ENCODE measurements at places on chromosomes 11 and 22. TPM values are rescaled to one million over a fixed set of nuclear protein-coding genes. Genes with fewer than 3 reads are reported as not detected.
A peak's percentile ranks its signal among the peaks of the same experiment; 100 is the strongest.

PCSK7 gene
- total RNA-seq: 48.9 TPM

TECTA gene
- 0.37 TPM for total RNA-seq

KCNE3 gene
- 3.5 TPM for total RNA-seq

TESMIN gene
- 91.9 TPM for total RNA-seq

SAA2 gene
- total RNA-seq: 4.1 TPM

GDPD4 gene
- total RNA-seq: not detected

C22orf42 gene
- total RNA-seq: 0.78 TPM

SAA4 gene
- total RNA-seq: 0.50 TPM

GRCh38 chr22:28064920-28065319 is 145.9 kb upstream of the PITPNB start:
- H3K27me3 ChIP-seq: peaks cover 4% of the 10 kb centered on the region
- H3K36me3 ChIP-seq: peaks cover 3% of the 10 kb centered on the region
- no peak overlapping the region for H3K27ac ChIP-seq
- DNase-seq: no peak
- H3K4me3 ChIP-seq: no peak overlapping the region

GRCh38 chr22:46089426-46090035 is 60.8 kb upstream of the PPARA start:
- no peak overlapping the region for H3K27ac ChIP-seq
- no peaks in the 10 kb centered on the region for H3K27me3 ChIP-seq
- H3K4me1 ChIP-seq: no peaks in the 10 kb centered on the region
- no peaks in the 10 kb centered on the region for H3K36me3 ChIP-seq
- H3K4me3 ChIP-seq: no peak overlapping the region

GRCh38 chr11:73154178-73154577 is 12.1 kb upstream of the FCHSD2 start:
- no peak for DNase-seq
- H3K27ac ChIP-seq: no peak overlapping the region
- H3K4me3 ChIP-seq: no peak overlapping the region
- H3K27me3 ChIP-seq: no peaks in the 10 kb centered on the region
- H3K4me1 ChIP-seq: peaks cover 21% of the 10 kb centered on the region

GRCh38 chr11:22347857-22348487 is 9.8 kb downstream of the SLC17A6 start:
- H3K27me3 ChIP-seq: peaks cover 21% of the 10 kb centered on the region
- H3K27ac ChIP-seq: no peak overlapping the region
- DNase-seq: no peak
- no peak overlapping the region for H3K4me3 ChIP-seq
- peaks cover 25% of the 10 kb centered on the region for H3K4me1 ChIP-seq

GRCh38 chr11:116501728-116502127 is 271.1 kb downstream of the BUD13 start:
- peaks cover 70% of the 10 kb centered on the region for H3K4me1 ChIP-seq
- peaks cover 27% of the 10 kb centered on the region for H3K27me3 ChIP-seq
- no peak overlapping the region for H3K27ac ChIP-seq
- H3K4me3 ChIP-seq: peak overlapping the region; percentile 48

DNA sequence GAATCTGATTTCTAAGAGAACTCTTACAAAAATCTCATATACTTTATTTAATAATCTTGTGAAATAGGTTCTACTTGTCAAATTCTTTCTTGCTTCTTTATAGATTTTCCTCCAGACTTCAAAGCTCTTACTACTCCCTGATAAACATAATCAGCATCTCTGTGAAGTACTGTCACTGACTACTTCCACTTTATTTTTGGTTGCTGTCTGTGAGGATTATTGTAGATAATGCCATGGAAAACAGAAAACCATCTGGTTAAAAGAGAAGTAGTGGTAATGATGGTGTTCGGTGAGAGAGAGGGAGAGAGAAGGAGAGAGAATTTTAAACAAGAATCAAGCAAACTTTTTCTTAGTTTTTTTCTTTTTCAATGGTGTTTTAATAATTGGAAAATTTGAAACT is 152.3 kb downstream of the TMEM135 start:
- H3K27me3 ChIP-seq: no peaks in the 10 kb centered on the region
- no peaks in the 10 kb centered on the region for H3K4me1 ChIP-seq
- H3K4me3 ChIP-seq: no peak overlapping the region
- H3K27ac ChIP-seq: no peak overlapping the region
- no peaks in the 10 kb centered on the region for H3K36me3 ChIP-seq

- H3K27ac ChIP-seq: no peak overlapping the region
- H3K27me3 ChIP-seq: peaks cover 74% of the 10 kb centered on the region
- DNase-seq: no peak
- peak overlapping the region; percentile 95 for H3K4me3 ChIP-seq
- no peaks in the 10 kb centered on the region for H3K36me3 ChIP-seq
- peaks cover 44% of the 10 kb centered on the region for H3K4me1 ChIP-seq
Measured at GRCh38 chr11:107592231-107592590, 1.3 kb downstream of the ELMOD1 start.

- no peak overlapping the region for H3K4me3 ChIP-seq
- H3K27ac ChIP-seq: no peak overlapping the region
- peak; percentile 91 for DNase-seq
- no peaks in the 10 kb centered on the region for H3K36me3 ChIP-seq
Measured at GRCh38 chr22:37330200-37331033, 48.1 kb downstream of the CYTH4 start.

GRCh38 chr11:93902921-93903320 is 52.5 kb upstream of the VSTM5 start:
- H3K4me3 ChIP-seq: no peak overlapping the region
- no peaks in the 10 kb centered on the region for H3K36me3 ChIP-seq
- H3K4me1 ChIP-seq: peaks cover 5% of the 10 kb centered on the region
- peaks cover 8% of the 10 kb centered on the region for H3K27me3 ChIP-seq
- H3K27ac ChIP-seq: no peak overlapping the region
- no peak for DNase-seq

GRCh38 chr11:133041181-133041580 is 491.1 kb downstream of the OPCML start:
- no peak overlapping the region for H3K4me3 ChIP-seq
- DNase-seq: no peak
- H3K27ac ChIP-seq: no peak overlapping the region
- no peaks in the 10 kb centered on the region for H3K27me3 ChIP-seq
- H3K36me3 ChIP-seq: no peaks in the 10 kb centered on the region

- 0 out of 2 replicates have a peak, but pooled peaks cover 3% of the 10 kb centered on the region for H3K4me1 ChIP-seq
- H3K4me3 ChIP-seq: no peak overlapping the region
- H3K27ac ChIP-seq: no peak overlapping the region
- no peak for DNase-seq
Measured at GRCh38 chr22:17855572-17856290, 81.5 kb upstream of the BID start.

DNA sequence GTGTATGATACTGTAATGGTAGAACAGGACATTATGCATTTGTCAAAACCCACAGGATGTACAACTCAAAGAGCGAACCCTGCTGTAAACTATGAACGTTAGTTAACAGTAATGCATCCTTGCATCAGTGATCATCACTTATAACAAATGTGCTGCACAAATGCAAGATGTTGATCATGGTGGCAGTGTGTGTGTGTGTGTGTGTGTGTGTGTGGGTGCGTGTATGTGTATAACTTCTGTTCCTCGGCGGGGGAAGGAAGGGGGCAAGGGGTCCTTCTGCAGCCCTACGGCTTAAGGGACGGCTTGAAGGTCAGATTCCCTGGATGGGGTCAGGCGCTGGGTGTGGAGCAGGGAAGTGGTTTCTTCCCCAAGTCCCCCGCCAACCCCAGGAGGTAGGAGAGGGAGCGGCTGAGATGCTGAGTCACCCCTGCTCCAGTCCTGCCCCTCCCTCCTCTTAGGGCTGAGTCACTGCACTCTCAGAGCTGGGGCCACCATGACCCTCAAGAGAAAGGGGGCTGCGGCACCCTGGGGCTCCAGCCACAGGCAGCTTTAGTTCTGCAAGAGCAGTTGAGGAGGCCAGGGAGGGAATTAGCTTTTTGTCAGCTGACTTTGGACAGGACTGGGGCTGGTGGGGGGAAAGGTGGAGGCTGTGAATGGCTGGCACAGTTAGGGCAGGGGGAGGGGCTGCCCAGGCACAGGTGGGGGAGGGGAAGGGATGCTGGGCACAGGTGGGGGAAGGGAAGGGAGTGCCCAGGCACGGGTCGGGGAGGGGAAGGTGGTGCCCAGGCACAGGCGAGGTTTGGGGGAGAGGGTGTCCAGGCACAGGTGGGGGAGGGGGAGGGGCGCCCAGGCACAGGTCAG is 8.8 kb upstream of the CTSD start:
- no peak overlapping the region for H3K4me3 ChIP-seq
- peaks cover 20% of the 10 kb centered on the region for H3K4me1 ChIP-seq
- DNase-seq: peak; percentile 61
- H3K27me3 ChIP-seq: peaks cover 8% of the 10 kb centered on the region
- no peak overlapping the region for H3K27ac ChIP-seq

DNA sequence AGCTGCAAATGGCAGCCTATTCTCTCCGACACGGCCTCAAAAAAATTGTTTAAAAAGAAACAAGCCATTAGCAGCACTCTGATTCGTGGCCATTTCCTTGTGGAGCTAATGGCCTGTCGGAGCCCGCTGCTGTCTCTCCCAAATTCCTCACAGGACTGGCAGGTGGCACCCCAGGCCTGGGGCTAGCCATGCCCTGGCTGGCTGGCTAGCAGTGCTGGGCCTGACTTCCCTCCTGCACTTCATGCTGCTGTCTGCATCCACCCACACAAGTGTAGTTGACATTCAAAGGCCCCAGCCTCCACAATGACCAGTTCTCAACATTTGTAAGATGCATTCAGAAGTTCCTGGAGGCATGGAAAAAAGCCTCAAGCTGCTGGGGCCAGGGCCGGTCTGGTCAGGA is 61.5 kb downstream of the SMCO4 start:
- H3K36me3 ChIP-seq: peaks cover 3% of the 10 kb centered on the region
- H3K4me1 ChIP-seq: peaks cover 53% of the 10 kb centered on the region
- no peak for DNase-seq
- no peak overlapping the region for H3K4me3 ChIP-seq
- no peaks in the 10 kb centered on the region for H3K27me3 ChIP-seq

- H3K4me1 ChIP-seq: peaks cover 24% of the 10 kb centered on the region
- peak overlapping the region; percentile 99 for H3K4me3 ChIP-seq
- peak overlapping the region; percentile 96 for H3K27ac ChIP-seq
- DNase-seq: peak; percentile 44
- peaks cover 10% of the 10 kb centered on the region for H3K36me3 ChIP-seq
Measured at GRCh38 chr11:125591649-125592304, 875 bp upstream of the STT3A start.

DNA sequence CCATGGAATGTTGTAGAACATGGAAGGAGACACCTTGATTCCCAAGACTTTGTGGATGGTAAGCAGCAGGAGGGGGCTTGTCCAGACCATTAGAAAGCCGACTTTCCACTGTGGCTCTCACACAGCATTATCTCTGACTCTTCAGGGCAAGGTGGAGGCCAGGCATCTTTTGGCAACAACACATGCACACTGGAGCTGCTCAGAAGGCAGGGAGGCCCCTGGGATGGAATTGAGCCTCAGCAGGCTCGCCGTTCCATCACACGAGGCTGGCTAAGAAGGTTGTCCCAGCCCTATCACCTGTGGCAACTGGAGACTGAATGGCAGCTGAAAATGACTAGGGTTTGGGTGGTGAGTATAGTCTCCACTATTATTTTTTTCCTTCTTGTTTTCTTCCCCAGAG is 76.3 kb upstream of the TMEM45B start:
- peaks cover 12% of the 10 kb centered on the region for H3K4me1 ChIP-seq
- H3K4me3 ChIP-seq: no peak overlapping the region
- H3K36me3 ChIP-seq: no peaks in the 10 kb centered on the region
- DNase-seq: no peak
- no peak overlapping the region for H3K27ac ChIP-seq

DNA sequence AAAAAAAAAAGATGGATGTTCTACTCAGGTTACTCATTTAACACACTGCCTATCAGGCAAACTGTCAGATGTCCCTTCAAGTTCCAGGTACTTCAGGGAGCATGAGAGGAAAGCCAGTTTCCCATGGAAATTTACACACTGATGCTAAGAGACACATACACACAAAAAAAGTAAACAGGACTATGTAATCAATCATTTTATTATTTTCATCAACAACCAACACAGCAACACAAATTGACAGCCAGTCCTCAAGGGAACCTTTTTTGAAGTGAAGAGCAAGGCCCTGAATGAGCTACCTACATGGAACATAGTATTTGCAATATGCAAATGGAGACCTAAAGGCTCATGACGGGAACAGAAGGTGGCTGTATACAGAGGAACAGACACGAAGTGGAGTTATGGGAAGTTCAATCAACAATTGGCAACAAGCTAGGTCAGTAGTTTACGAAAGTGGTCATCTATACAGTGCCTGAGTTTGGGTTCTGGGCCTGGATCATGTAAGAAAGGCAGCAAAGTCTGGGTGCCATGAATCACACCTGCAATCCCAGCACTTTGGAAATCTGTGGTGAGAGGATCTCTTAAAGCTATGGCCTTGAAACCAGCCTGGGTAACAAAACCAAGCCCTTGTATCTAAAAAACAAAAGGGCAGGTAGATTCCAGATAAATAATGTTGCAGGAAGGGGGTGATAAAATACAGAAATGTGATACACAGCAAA is 12.6 kb upstream of the WDR74 start:
- peaks cover 53% of the 10 kb centered on the region for H3K36me3 ChIP-seq
- H3K27me3 ChIP-seq: 0 out of 2 replicates have a peak, but pooled peaks cover 4% of the 10 kb centered on the region
- H3K27ac ChIP-seq: peak overlapping the region; percentile 94
- DNase-seq: no peak

GRCh38 chr11:99020352-99021225 is at the start of gene CNTN5:
TSS of gene CNTN5 (plus strand) at chr11:99020949.
- no peaks in the 10 kb centered on the region for H3K36me3 ChIP-seq
- peak; percentile 68 for DNase-seq
- peak within 1 kb of the TSS; percentile 93 for H3K4me3 ChIP-seq
- H3K27me3 ChIP-seq: peaks cover 32% of the 10 kb centered on the region
- peaks cover 6% of the 10 kb centered on the region for H3K4me1 ChIP-seq
- H3K27ac ChIP-seq: no peak within 1 kb of the TSS

DNA sequence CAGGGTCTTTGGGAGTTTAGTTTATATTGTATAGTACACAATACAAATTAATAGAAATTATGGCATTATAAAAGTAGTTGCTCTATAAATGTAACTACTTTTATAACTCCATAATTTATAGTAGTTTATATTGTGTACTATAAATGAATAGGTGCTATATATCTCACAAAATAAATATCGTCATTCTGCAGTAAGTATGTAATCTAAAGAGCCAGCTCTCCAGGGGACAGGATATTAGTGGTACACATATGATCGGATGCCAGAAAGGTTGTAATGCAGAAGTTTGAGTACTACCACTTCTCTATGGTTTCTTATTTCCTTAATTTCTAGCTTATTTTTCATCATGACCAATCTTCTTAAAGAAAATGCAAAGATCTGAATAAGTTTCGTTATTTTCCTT is 20.2 kb upstream of the CWF19L2 start:
- H3K27me3 ChIP-seq: no peaks in the 10 kb centered on the region
- DNase-seq: no peak
- no peak overlapping the region for H3K27ac ChIP-seq
- no peak overlapping the region for H3K4me3 ChIP-seq
- H3K4me1 ChIP-seq: no peaks in the 10 kb centered on the region
- no peaks in the 10 kb centered on the region for H3K36me3 ChIP-seq

GRCh38 chr11:43989162-43989981 is 46.9 kb downstream of the C11orf96 start:
- peaks cover 38% of the 10 kb centered on the region for H3K4me1 ChIP-seq
- no peaks in the 10 kb centered on the region for H3K36me3 ChIP-seq
- no peaks in the 10 kb centered on the region for H3K27me3 ChIP-seq
- H3K27ac ChIP-seq: no peak overlapping the region
- no peak for DNase-seq
- H3K4me3 ChIP-seq: no peak overlapping the region

GRCh38 chr11:86799680-86800075 is 664 bp upstream of the PRSS23 start:
- H3K27me3 ChIP-seq: peaks cover 39% of the 10 kb centered on the region
- H3K27ac ChIP-seq: no peak overlapping the region
- peaks cover 21% of the 10 kb centered on the region for H3K4me1 ChIP-seq
- peak; percentile 39 for DNase-seq
- H3K36me3 ChIP-seq: no peaks in the 10 kb centered on the region
